Endodermal cell (in vitro differentiated cells): ENCODE measurements at places on chromosomes 16 and 17. TPM values are rescaled to one million over a fixed set of nuclear protein-coding genes. Genes with fewer than 3 reads are reported as not detected.

Gene CCR7
- total RNA-seq, result not detected in 3 replicates

Gene HOXB3
- total RNA-seq, result not detected in 3 replicates

Gene TAF1C
- total RNA-seq, result 88.1 to 92.0 TPM (median 88.4 TPM) in 3 replicates

Gene GPR142
- 0.47 and 0.92 TPM in 2 replicates for total RNA-seq

Gene ITGAD
- not detected in 3 replicates for total RNA-seq

DNA sequence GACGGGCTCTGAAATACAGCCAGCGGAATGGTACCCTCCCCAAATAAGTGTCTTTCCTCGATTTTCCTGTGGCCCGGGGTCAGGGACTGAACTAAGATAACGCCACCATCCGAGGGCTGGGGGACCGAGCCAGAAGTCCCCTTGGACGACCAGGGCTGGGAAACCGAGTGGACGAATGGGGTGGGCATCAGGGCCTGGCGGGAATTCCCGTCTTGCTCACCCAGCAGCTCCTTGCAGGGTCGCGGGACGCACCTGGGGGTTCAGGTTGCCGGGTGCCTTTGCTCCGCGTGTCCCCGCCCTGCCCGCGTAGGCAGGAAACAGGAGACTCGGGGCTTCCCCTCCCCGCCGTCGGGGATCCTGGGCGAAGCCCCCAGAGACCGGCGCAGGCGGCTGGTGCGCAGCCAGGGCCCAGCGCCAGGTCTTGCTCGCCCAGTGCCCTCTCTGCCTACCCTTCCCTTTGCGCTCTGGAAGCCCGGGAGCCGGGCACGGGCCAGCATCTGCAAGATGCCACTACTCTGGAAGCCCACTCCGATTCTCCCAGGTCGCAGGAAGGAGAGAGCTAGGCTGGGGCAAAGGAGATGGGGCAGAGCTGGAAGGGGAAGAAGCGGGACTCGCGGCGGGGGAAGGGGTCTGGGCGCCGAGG, 665 bp upstream of the GRIN2C start:
- DNase-seq, result peak; percentile 78

DNA sequence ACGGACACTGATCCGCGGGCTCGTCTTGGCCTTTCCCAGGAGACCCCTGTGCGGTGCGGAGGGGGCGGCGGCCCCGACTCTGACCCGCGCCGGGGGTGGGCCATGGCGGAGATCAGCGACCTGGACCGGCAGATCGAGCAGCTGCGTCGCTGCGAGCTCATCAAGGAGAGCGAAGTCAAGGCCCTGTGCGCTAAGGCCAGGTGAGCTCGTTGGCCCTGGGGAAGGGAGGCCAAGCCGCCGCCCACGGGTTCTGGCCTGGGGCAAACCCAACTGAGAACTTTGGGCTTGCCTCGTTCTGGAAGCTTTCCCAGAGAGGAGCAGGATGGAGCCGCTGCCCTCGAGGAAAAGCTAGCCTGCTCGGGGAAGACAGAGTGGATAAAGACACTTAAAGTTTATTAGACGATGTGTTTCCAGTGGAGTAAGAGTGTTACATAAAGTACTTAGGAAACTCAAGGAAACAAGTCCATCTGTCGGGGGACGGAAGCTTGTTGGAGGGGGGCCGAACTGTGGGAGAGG, 540 bp downstream of the PPP4C start:
- no peak for DNase-seq

DNA sequence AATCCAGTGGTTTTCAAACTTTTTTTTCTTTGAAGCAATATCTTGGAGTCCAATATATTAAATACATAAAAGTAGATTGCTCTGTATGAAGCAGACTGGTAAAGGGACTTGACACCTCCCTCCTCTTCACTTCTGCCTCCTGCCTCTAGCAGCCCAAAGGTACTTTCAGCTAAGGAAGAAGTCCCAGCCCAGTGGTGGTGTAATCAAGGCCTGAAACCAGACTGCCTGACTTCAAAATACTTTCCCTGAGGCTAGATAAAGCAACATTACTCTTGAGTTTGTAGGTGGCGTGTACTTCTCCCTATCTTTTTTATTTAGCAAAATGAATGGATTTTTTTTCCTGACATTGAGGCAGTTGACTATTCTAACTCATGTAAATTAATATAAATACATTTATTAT, 122.4 kb upstream of the TMEM97 start:
- DNase-seq, result no peak

DNA sequence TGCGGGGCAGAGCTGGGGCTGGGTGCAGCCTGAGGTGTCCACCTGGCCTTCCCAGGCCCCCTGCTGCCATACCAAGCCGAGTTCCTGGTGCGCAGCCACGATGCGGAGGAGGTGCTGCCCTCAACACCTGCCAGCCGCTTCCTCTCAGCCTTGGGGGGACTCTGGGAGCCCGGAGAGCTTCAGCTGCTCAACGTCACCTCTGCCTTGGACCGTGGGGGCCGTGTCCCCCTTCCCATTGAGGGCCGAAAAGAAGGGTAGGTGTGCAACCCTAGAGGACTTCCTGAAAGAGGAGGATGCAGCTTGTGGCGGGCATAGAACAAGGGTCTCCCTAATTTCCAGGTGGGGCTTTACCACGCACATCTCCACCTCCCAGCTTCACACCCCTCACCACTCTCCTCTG, 2.5 kb downstream of the SGCA start:
- DNase-seq, result no peak

DNA sequence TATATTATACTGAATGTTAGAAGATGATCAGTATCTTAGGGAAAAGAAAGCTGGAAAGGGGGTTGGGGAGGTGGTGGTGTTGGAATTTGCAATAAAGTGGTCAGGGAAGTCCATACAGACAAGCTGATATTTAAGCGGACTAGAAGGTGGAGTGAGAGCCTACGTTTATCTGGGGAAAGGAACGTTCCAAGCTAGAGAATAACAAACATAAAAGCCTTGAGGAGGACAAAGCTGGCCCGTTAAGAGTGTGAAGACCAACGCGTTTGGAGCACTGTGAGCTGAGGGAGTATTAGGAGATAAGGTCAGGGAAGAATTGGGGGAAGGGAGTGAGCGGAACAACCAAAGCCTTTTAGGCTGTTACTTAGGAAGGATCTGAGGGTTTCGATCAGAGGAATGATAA, 1.4 kb downstream of the DDX42 start:
- DNase-seq, result peak; percentile 74

DNA sequence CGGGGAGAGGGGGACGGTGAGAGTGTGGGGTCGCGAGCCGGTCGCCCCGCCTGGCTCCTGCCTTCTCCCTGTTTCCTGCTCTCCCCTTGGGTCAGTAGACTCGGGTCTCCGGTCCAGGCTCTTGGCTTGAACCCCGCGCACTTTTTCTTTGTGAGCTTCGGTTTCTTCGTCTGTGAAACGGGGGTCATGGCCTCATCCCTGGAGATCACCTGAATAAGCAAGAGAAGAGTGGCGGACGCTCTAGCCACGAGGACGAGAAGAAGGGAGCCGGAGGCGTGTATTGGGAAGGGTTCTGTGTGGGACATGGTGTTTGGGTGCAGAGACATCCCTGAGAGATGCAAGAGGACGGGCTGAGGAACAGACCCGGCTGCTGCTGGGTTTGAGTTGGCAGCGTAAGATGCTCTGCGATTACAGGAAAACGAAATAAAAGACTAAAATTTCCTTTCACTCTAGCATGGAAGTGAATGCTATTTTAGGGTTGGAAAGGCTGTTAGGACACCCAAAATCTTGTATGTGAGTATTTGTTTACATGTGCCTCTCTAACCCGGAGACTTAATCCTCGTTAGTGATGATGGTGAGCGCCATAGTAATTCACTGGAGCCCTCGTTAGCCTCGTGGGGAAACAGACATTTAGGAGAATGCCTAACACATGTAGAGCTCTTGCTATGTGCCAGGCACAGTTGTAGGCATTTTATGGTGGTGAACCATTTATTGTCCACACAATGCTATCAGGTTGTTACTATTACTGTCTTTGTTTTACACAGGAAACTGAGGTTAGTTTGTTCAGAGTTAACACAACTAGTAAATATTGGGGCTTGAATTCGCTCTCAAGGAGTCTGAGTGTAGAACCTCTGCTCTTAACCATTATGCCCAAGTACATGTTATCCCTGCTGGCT, 646 bp downstream of the KIF22 start:
- DNase-seq, result no peak

DNA sequence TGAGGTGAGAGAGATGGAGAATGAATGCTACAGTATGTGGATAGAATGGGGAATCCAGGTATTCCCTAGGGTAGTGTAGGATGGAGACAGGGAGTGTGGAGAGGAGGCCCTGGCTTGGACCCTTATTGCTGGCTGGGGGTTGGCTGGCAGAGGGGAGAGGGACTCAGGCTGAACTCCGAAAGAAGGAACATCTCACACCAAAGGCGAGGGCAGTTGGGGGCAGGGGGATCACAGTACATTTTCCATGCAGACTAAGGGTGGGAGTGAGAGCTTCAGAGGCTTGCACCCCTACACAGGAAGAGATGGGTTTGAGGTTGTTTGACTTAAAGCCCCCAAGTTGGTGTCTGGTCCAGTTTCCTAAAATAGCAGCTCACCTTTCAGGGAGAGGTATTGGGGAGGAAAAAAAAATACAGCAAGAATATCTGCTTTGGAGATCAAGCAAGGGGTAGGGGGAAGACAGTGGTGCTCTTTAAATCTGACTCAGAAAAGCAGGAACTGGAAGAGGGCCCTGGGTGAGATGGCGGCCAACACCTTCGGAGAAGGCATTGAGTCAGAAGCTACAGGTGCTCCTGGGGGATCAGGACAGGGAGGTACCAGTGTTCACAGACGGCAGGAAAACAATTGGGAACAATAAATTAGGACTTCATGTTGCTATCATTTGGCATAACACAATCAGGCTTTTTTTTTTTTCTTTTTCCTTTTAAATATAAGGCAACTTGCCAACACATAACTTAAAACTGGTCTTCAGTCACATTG, 12.4 kb downstream of the TRAF4 start:
- no peak for DNase-seq

DNA sequence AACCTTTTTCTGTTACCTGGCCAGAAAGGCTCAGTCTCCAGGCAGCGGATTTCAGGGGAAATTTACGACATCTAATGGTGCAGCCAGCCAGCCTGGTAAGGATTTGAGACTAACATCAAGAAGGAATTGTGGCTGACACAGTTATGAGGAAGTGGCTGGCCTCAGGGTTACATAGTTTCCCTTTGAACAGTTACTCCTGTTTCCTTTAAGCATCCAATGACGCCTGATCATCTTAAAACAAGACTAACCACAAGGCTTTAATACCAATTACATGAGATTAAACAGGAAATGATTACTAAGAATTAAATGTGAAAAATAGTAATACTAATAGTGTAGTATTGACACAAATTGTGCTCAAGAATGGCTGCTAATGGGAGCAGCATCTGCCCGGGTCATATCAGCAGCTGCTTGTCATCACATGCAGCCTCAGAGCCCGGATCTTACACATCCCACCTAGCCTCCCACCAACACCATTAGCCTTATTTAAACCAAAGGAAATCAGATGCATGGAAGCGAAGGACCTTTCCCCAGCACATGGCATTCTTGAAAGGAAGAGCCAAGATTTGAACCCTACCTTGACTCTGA, 431.8 kb downstream of the PMP22 start:
- no peak for DNase-seq

DNA sequence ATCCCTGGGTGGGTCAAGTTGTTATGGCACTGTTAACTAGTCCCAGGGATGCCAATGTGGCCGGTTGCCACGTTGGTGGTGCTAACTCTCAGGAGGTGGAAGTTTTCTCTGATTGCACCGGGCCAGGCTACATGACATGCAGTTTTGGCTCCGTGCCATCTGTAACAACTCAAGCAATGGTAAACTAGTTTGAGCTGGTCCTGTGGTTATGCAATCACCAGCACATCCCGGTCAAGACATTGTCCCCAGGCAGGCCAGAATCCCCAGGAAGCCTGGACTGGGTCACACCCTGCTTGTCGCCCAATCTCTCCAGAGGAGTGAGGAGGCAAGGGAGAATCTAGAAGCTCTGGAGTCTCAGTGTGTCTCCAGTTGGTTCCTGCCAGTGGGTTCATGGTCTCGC, 10.1 kb upstream of the CCL17 start:
- DNase-seq, result no peak

DNA sequence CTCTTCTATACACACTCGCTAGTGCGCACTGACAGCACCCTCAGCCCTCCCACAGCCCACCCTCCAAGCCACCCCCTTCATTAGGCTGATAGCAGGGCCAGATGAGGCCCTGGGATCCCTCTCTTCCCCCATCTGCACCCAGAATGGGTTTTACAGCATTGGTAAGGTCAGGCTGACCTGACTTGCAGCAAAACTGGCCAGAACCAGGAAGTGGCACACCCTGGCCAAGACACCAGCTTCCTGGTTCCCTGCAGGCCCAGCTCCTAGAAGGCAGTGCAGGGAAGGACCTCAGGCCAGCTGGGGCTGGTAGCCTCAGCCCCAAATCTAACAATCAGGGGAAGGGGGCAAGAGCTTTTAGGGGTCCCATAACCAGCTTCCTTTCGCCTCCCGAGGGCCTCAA, 50.0 kb upstream of the MRPS23 start:
- no peak for DNase-seq
